ENCODE measurements at places on chromosomes 6 and 20.

GRCh38 chr20:21507400-21508229 lies 6.2 kb downstream of the NKX2-2 start:
- DNase-seq = no peak

GRCh38 chr6:56688521-56688920 lies 45.8 kb upstream of the DST start:
- no peak for DNase-seq

DNA sequence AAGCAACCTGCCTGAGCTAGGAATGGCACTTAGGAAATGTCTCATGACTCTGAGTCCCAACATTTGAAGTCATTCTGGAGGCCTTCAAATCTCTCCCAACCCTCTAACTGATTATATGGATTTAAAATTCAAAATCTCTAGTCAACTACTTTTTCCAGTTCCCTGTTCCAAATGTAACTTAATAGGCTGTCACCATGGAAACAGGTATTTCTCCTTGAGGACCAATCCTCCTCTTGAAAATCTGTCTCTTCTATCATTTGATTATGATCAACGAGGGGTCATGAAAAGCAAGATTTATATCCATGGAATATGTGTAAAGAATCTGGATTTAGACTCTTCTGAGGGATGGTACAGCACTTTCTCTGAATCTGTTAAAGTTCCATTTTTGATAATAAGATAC lies 127.3 kb upstream of the DTNBP1 start:
- no peak for DNase-seq

DNA sequence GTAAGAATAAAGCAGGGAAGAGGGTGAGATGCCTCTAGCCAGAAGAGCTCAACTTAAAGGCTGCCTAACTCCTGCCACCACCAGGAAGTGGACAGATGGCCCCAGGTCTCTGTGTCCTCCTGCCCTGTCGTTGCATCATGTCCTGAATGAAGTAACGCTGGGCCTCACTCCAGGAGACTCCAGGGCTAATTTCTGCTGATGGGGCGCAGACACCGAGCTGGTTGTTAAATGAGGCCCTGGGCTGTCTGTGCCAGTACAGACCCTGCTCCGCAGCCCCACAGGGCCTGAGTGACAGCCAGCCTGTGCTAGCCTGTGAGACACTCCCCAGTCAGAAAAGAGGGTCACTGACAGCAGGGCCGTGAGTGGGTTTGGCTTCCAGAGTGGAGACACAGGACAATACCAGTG lies 6.5 kb downstream of the IP6K3 start:
- peak; percentile 85 for DNase-seq

DNA sequence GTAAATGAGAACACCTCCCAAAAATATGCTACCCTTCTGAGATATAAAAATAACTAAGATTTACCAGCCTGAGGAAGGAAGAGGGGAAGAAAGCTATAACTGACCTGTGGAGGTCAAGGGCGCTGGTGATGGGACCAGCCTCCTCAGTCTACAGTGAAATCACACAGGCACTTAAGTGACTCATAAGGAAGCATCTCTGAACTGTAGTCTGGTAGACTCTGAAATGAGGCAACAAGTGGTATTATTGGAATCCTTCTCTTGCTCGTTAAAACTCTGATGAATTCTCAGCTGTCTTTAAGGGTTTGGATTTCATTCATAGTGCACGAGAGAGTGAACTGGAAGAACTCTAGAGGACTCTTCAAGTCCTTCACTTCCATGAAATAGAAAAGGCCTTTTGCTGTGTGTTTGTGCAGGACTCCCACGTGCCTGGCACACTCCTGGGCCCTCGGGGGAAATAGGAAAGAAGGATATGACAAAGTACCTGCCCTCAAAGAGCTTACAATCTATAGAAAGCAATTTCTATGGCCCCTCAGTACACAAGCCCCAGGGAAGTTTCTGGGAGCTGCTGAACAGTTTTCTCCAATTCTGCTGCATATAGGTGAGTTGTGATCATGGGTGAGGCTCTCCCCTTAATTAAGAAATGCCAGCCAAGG lies 231.8 kb upstream of the RREB1 start:
- no peak for DNase-seq

- no peak for DNase-seq
Observed at GRCh38 chr6:3646616-3647362, 104.7 kb downstream of the PXDC1 start.

- DNase-seq = no peak
Observed at GRCh38 chr6:21505574-21505990, 88.0 kb upstream of the SOX4 start.

GRCh38 chr20:5171064-5171789 lies 44.4 kb downstream of the CDS2 start:
- DNase-seq = peak; percentile 22

- no peak for DNase-seq
Observed at GRCh38 chr6:85459224-85459901, 9.5 kb downstream of the NT5E start.

DNA sequence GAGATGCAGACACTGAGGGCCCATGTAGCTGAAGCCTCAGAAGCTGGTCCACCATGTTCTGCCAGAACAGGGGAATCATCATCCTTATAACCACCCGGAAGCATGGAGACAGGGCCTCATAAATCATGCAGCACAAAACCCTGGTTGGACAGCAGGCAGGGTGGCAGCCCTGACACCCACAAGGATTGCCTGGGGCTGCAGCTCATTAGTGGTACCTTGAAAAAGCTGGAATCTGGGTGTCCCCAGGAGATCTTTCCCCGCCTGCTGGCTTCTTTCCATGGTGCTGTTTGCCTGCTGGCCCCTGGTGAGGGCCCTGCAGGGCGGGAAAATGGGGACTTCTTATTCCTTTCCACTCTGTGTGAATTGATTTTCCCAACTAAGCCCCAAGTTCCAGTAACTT lies 50.6 kb upstream of the GGTLC1 start:
- no peak for DNase-seq

Measured in psoas muscle (tissue), 8 donors.